Right ventricle myocardium inferior (tissue), 1 donor: ENCODE measurements at places on chromosomes 11 and 22.

GRCh38 chr11:8034604-8035190 lies 46.3 kb upstream of the TUB start:
- no peak for DNase-seq

DNA sequence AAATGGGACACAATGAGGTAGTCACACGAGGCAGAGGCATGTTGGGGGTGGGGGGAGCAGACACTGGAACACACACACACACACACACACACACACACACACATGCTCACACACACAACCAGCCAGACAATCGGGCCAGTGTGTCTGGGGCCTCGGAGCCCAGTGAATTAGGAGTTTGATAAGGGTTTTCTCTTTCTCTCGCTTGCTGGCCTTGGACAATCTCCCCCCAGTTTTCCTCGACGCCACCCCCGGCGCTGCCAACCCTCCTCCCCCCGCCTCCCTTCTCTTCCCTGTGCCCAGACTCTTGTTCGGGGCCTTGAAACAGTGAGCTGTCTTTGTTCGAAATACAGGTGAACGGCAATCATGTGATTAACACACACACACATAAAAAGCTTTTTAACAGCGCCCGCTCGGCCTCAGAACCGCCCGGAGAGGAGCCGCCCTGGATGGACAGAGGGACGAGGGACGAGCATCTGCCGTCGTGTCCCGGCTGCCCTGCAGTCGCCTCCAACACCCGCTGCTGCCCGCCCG lies 1.5 kb upstream of the SOX10 start:
- no peak for DNase-seq

GRCh38 chr11:102312667-102313066 lies 4.6 kb upstream of the BIRC3 start:
- DNase-seq = no peak

DNA sequence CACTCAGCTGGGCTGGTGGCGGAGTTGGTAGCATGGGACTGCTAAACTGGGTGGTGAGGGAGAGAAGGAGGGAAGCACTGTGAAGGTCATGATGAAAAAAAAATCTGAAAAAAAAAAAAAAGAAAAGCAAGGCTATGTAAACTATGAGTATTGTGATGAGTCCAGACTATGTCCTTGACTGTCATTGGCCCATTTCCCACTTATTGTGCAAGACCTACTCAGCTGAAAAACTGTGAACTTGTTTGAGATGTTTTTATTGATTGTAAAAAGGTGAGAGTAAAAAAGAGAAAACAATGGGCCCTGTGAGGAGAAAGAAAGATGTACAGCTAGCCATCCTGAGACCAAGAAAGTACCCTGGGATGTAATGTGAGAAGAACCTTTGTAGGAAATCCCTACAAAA lies 798.4 kb upstream of the TENM4 start:
- DNase-seq = no peak

DNA sequence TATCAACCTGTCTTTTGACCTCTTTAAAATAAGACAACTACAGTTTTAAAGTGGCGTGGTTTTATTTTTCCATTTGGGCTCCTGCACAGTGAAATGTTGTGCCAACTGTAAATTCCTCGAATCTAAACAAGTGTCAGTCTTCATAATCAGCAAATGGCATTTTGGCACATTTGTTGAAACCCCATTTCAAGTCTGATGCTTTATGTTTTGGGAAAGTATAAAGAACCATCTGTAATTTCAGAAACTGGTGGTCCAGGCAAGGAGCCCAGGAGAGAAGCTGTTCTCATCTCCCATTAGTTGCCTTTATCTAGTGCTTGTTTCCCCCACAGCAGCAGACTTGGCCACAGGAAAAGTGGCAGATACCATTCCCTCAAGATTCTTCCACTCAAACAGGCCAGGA lies 32.7 kb downstream of the VWA5A start:
- DNase-seq = no peak

DNA sequence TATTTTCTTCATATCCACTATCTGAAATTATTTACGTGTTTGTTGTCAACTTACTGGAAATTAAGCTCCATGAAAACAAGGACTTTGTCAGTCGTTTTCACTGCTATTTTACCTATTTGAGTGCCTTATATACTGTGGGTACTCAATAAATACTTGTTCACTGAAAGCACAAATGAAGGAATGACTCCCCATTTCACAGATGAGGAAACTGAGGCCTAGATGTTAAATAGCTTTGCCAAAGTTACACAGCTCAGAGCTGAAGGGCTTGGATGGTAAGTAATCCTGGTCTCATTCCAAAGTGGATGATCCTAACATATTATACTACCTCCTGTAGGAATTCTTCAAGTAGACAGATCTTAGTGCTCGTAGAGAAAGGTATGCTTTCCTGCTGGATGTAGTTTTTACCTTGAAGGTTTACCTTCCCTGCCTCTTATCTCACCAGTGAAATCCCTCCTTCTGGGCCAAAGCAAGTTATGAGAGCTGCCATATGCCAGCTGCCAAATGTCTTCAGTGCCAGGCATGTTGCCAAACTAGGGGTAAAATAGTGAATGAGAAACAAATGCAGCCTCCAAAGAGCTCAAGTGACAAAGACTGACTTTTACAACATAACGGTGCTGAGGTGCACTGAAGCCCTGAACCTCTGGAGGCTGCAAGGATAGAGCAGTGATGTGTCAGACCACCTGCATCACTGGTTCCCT lies 129.7 kb downstream of the TRIM44 start:
- DNase-seq = no peak

- DNase-seq = no peak
Observed at GRCh38 chr11:126743628-126744027, 256.9 kb downstream of the KIRREL3 start.

DNA sequence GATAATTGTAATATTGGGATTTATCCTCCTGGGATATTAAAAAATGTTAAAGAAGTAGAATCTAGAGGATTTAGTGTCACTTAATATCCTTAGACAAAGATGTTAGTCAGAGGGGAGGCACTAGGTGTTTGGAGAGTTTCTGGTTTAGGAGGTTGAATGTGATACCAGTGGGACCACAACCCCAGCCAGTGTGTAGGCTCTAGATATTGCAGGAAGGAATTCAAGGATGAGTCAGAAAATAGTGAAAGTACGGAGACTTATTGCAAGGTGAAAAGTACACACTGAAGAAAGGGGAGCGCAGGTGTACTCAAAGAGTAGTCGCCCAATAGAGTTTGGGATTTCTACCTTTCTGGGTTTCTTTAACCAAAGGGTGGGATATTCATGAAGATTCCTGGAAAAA lies 5.7 kb upstream of the TMEM41B start:
- DNase-seq = no peak
